A549 treated with dexamethasone at 1 μM for 4 hours (cell line): ENCODE measurements at places on chromosomes 5 and 9. TPM values are rescaled to one million over a fixed set of nuclear protein-coding genes. Genes with fewer than 3 reads are reported as not detected.

PCDHA13 gene
- 0.04 to 0.09 TPM (median 0.06 TPM) in 4 of 5 replicates, not detected in the other for total RNA-seq

GNA14 gene
- 0.09 TPM in 1 of 5 replicates, not detected in the others for total RNA-seq

ANKRD18B gene
- 4.0 to 10.0 TPM (median 6.1 TPM) in 5 replicates for total RNA-seq

SNCAIP gene
- total RNA-seq = 0.02 to 0.05 TPM (median 0.04 TPM) in 3 of 5 replicates, not detected in the others

ASS1 gene
- 18.7 to 22.4 TPM (median 20.7 TPM) in 5 replicates for total RNA-seq

PCDHGC4 gene
- not detected in 5 replicates for total RNA-seq

SPINK9 gene
- not detected in 5 replicates for total RNA-seq

ROPN1L gene
- 1.7 to 2.2 TPM (median 2.0 TPM) in 5 replicates for total RNA-seq

CCDC152 gene
- 0.06 TPM in 1 of 5 replicates, not detected in the others for total RNA-seq

DBN1 gene
- total RNA-seq = 49.5 to 81.7 TPM (median 75.9 TPM) in 5 replicates

FABP6 gene
- 0.76 to 1.8 TPM (median 1.1 TPM) in 5 replicates for total RNA-seq

ZNF883 gene
- 0.79 to 1.1 TPM (median 1.0 TPM) in 5 replicates for total RNA-seq

RGS7BP gene
- total RNA-seq = not detected in 5 replicates
